ENCODE measurements at places on chromosomes 12 and 14.

DNA sequence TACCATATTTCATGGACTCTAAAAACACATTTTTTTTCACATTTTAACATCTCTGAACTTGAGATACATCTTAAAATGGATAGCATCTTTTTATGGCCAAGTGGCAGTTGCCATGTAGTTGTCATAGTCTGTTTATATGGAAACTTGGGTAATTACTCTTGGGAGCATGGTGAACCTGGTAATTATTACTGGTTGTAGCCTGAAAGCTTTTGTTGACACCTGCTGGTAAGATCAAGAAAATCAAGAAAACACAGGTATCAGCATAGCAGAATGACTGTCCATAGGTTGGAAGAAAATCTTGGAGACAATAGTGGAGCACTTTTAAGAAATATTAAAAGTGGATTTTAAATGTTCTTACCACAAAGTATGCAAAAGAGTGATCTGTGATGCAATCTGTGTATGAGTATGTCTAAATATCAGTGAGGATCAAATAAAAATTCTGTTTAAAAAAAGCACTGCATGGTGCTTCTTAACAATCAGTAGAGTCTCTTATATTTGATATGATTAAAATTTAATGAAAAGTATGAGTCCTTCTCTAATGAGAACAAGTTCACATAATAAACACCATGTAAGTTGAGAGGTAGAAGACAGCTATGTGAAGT, 44.2 kb downstream of the TTC8 start:
- DNase-seq: no peak

DNA sequence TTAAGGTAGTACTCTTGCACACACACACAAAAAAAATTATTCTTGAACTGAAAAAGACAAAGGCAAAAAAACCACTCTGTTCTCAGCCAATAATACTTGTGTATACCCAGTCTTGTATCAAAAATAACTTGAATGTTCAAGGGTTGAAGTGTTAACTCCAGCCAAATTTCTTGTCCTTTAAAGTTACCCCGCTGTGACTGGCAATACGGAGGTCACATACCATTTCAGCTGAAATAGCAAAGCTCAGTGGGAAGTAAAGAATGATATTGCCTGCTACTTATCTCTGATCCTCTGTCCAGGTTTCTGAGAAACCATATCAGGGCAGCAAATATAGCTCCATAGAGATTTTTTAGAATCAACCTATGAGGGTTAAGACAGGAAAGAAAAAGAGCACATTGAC, 167.4 kb downstream of the C12orf50 start:
- no peak for DNase-seq

DNA sequence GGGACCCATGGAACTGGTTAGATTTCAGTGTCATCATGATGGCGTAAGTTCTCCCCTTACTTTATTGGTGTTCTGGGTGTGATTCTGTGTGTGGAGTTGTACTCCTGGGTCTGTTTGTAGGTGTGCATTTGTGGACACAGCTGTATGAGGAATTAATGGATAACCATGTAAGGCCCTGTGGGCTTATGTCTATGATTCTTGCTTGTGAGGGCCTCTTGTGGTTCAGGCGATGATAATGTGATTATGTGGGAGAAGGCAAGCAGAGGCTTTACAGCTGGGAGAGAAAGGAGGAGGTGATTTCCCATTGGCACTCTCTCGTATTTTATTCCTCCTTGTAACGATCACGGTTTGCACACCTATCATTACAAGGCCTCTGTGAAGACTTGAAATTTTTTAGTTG, 96.1 kb downstream of the SCN8A start:
- no peak for DNase-seq

DNA sequence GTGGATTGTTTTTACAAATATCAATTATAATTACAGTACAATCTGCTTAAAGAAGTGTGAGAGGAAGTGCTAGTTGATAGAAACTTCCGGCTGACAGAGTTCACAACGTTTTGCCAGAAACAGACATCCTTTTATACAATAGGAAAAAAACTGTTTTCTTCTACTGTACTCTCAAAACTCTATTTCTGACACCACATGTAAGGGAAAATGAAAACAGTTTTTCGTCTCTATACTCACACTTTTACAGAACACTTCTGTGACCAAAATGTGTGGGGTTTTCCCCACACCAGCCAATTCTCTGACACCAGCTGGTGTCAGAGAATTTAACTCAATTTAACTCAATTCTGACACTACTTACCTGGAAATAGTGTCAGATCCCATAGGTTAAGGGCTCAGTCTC, 24.2 kb upstream of the HIF1A start:
- DNase-seq: no peak

- DNase-seq: no peak
These were observed 82.7 kb downstream of the PLEKHA5 start for GRCh38 chr12:19212245-19212644.

Measured in CD14-positive monocyte (primary cell).